ENCODE measurements at places on chromosomes 2 and 18.
A peak's percentile ranks its signal among the peaks of the same experiment; 100 is the strongest.

DNA sequence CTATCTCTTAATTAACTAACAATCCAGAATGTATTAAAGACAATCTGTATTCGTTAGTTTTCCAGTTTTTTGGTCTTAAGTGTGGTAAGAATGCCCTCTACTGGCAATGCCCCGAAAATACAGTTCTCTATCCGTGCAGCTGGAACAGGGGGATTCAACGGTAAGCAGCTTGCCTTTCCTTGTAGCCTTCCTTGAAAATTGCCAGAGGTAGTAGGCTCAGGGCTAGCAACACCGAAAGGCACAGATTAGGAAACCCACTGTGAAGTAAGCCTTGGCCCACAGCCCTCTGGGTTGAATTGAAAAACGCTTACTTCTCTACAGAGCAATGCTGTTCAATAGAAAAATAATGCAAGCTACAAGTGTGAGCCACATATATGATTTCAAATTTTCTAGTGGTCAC, 17.1 kb upstream of the VPS4B start:
- no peak overlapping the region for H3K27ac ChIP-seq
- no peak for DNase-seq
- H3K27me3 ChIP-seq: no peaks in the 10 kb centered on the region
- no peak overlapping the region for H3K4me3 ChIP-seq
- H3K4me1 ChIP-seq: no peaks in the 10 kb centered on the region

DNA sequence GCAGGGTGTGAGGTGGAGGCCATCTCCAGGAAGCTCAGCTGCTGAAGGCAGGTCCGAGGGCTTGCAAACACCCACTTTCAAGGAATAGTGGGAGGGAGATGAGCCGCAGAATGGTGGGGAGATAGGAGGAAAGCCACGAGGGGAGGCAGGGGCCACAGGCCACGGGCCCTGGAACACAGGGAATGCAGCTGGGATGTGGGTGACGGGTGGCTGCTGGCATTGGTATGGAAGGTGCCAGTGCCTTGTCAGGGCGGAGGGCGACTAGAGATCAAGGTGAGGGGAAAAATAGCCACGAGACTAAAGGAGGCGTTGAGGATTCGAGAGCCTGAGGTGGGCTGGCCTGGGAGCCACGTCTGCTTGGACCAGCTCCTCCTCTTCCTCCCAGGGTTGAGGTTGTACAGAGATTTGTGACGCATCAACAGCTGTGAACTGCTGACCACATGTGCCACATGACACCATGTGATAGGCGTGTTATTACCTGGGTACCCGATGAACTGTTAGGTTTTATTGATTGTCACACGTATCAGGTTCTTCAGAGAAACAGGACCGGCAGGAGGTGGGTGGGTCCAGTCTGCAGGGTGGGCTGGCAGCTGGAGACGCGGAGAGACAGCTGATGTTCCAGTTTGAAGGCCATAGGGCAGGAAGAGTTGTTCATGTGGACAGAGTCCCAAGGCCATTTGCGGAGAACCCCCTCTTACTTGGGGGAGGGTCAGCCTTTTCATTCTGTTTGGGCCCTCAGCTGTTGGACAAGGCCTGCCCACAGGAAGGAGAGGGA, 9.9 kb downstream of the IMPA2 start:
- no peaks in the 10 kb centered on the region for H3K36me3 ChIP-seq
- H3K4me3 ChIP-seq: no peak overlapping the region
- H3K27me3 ChIP-seq: no peaks in the 10 kb centered on the region
- peak; percentile 55 for DNase-seq
- H3K27ac ChIP-seq: no peak overlapping the region

DNA sequence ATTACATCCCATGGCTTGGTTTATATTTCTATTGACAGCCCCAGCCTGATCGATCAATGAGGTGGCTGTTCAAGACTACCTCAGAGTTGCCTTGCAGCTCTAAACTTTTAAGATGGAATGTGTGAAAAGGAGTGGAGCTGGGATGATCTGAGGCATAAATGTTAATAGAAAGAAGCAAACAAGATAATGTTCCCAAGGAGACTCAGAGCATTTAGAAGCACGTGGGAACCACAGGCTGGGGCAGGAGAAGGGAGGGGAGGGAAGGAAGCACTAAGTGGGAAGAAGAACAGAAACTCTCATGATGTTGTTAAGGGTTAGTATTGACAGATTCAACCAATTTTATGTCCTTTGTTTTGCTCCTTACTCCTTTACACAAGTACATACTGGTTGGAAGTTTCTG, 28.8 kb upstream of the LRATD1 start:
- DNase-seq: no peak
- no peaks in the 10 kb centered on the region for H3K27me3 ChIP-seq
- no peak overlapping the region for H3K4me3 ChIP-seq
- H3K4me1 ChIP-seq: no peaks in the 10 kb centered on the region
- no peaks in the 10 kb centered on the region for H3K36me3 ChIP-seq

DNA sequence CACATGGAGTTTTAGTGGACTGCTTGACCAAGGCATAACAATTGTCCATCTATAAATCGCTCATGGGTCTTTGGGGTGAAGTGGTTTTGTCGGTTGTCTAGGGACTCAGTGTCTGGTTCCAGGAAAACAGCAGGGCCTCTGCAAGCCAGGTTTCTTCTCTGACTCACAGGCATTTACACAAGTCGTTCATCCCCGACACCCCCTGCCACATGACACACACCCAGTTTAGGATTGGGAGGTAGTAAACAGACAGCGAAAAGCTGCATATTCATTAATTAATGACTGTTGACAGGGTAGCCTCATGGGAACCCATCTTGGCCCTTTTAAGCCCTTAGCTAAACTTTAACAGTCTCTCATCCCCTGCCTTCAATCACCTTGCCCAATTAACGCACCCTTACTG, 194.8 kb upstream of the ACVR2A start:
- H3K4me3 ChIP-seq: no peak overlapping the region
- H3K36me3 ChIP-seq: no peaks in the 10 kb centered on the region
- DNase-seq: no peak
- H3K27ac ChIP-seq: no peak overlapping the region
- no peaks in the 10 kb centered on the region for H3K4me1 ChIP-seq

GRCh38 chr2:134070281-134070741, 183.6 kb upstream of the MGAT5 start:
- H3K27me3 ChIP-seq: no peaks in the 10 kb centered on the region
- H3K27ac ChIP-seq: no peak overlapping the region
- no peak for DNase-seq
- no peak overlapping the region for H3K4me3 ChIP-seq
- no peaks in the 10 kb centered on the region for H3K36me3 ChIP-seq
- no peaks in the 10 kb centered on the region for H3K4me1 ChIP-seq

GRCh38 chr18:3799515-3799914, 349.5 kb downstream of the TGIF1 start:
- H3K4me3 ChIP-seq: no peak overlapping the region
- H3K4me1 ChIP-seq: no peaks in the 10 kb centered on the region
- DNase-seq: no peak
- no peaks in the 10 kb centered on the region for H3K36me3 ChIP-seq
- H3K27ac ChIP-seq: no peak overlapping the region

GRCh38 chr2:208531361-208531760, 124.8 kb downstream of the PTH2R start:
- H3K4me1 ChIP-seq: no peaks in the 10 kb centered on the region
- DNase-seq: no peak
- H3K27me3 ChIP-seq: no peaks in the 10 kb centered on the region
- no peaks in the 10 kb centered on the region for H3K36me3 ChIP-seq

DNA sequence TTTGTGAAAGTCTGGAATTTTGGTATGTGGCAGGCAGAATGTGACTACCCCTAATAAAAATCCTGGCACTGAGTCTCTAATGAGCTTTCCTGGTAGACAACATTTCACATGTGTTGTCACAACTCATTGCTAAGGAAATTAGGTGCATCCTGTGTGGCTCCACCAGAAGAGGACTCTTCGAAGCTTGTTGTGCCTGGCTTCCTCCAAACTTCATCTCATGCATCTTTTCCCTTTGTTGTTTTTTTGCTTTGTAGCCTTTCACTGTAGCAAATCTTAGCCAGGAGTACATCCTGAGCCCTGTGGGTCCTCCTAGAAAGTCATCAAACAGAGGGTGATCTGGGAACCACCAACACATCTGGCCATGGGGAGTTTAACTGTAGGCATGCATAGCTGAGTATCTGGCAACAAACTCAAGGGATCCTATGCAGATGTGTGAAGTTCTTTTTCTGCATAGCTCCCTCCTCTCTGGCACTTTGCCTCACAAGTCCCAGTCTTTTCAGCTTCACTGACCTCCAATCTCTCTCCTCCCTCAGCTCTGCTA, 42.1 kb upstream of the SERTAD2 start:
- peaks cover 40% of the 10 kb centered on the region for H3K4me1 ChIP-seq
- no peak overlapping the region for H3K4me3 ChIP-seq
- no peaks in the 10 kb centered on the region for H3K36me3 ChIP-seq

- no peak overlapping the region for H3K4me3 ChIP-seq
- H3K4me1 ChIP-seq: peaks cover 5% of the 10 kb centered on the region
- no peak overlapping the region for H3K27ac ChIP-seq
- H3K27me3 ChIP-seq: no peaks in the 10 kb centered on the region
- DNase-seq: no peak
Measured at GRCh38 chr2:37984176-37984575, 59.1 kb downstream of the RMDN2 start.

- peak; percentile 70 for DNase-seq
- H3K36me3 ChIP-seq: no peaks in the 10 kb centered on the region
- no peaks in the 10 kb centered on the region for H3K27me3 ChIP-seq
- H3K4me3 ChIP-seq: no peak overlapping the region
Measured at GRCh38 chr2:112881217-112881985, 29.6 kb upstream of the IL37 start.

DNA sequence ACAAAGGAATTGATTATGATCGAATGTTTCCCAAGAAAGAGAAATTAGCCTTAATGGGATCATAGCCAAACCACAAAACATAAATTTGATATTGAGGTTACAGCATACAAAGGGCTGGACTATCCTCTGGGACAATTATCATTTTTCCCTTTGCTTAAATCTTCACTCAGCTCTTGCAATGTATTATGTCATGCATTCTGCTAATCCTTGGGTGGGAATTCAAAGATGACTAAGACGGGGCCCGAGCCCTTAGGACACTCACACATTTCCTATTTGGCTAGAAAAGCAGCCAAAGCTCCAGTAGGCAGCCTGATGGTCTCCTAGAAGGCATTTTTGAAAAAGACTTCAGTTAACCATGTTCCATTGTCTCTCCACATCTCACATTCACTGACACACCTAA, 17.2 kb upstream of the NMI start:
- no peak for DNase-seq
- no peaks in the 10 kb centered on the region for H3K36me3 ChIP-seq
- H3K4me3 ChIP-seq: no peak overlapping the region
- H3K4me1 ChIP-seq: no peaks in the 10 kb centered on the region
- no peaks in the 10 kb centered on the region for H3K27me3 ChIP-seq
- H3K27ac ChIP-seq: no peak overlapping the region

GRCh38 chr2:134736167-134736880, 17.5 kb upstream of the TMEM163 start:
- no peaks in the 10 kb centered on the region for H3K27me3 ChIP-seq
- no peak for DNase-seq
- no peaks in the 10 kb centered on the region for H3K36me3 ChIP-seq
- H3K4me1 ChIP-seq: peaks cover 42% of the 10 kb centered on the region
- peak overlapping the region; percentile 9 for H3K27ac ChIP-seq

DNA sequence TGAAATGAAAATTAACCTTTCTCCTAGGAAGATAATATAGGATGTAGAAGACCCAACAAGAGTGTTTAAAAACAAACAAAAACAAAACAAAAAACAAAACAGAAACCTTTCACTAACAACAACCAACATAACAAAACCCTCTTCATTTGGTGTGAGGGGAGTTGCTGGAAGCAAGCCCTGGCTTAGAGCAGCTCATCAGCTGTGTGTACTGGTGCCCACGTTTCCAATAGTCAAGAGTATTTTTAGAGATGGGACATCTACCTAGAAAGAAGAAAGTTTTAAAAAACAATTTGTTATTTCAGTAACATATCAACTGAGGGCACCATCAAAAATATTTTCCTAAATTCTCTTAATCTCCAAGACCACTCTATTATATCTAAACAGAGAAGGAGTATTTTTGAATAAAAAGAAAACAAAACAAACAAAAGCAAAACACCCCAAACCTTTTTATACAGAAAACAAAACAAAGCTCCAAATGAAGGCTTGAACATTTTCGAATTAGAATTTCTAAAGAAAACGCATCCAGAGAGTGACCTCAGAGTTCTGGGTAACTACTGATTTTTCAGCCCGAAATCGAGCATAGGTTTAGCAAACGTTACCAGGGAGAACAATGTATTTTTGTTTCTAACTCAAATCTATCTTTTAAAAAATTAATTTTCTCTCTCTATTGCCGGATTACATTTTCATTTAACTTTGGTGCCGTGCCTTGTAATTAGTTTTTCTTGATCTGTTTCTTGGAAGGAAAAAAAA, 134.6 kb downstream of the INSIG2 start:
- H3K27ac ChIP-seq: no peak overlapping the region
- H3K36me3 ChIP-seq: no peaks in the 10 kb centered on the region
- H3K27me3 ChIP-seq: peaks cover 27% of the 10 kb centered on the region
- H3K4me1 ChIP-seq: peaks cover 36% of the 10 kb centered on the region
- no peak for DNase-seq

DNA sequence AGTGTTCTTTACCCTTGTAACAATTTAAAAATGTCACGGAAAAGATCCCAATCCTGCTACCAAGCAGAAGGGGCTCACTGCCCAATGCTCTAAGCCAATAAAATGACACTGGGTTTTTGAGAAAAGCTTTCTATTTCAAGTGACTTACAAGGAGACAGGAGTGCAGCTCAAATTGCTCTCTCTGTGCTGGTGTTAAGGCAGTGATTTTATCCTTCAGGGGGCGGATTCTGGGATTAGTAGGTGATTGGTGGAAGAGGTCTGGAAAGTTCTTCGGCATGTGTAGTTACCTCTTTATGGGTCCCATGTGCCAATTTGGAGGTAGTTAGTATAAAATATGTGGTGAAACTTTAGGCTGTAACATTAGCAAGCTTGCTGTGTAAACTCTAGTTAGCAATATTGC, 27.4 kb upstream of the MCM6 start:
- no peak overlapping the region for H3K4me3 ChIP-seq
- H3K27me3 ChIP-seq: no peaks in the 10 kb centered on the region
- DNase-seq: no peak
- no peak overlapping the region for H3K27ac ChIP-seq
- peaks cover 20% of the 10 kb centered on the region for H3K36me3 ChIP-seq

GRCh38 chr2:206164261-206164862, 4.7 kb downstream of the EEF1B2 start:
- DNase-seq: no peak
- H3K27ac ChIP-seq: no peak overlapping the region
- H3K36me3 ChIP-seq: peaks cover 30% of the 10 kb centered on the region
- H3K27me3 ChIP-seq: no peaks in the 10 kb centered on the region
- peaks cover 33% of the 10 kb centered on the region for H3K4me1 ChIP-seq

GRCh38 chr2:155393406-155393805, 694.9 kb downstream of the KCNJ3 start:
- H3K36me3 ChIP-seq: no peaks in the 10 kb centered on the region
- DNase-seq: no peak
- no peak overlapping the region for H3K4me3 ChIP-seq
- no peaks in the 10 kb centered on the region for H3K4me1 ChIP-seq

- H3K36me3 ChIP-seq: no peaks in the 10 kb centered on the region
- no peak for DNase-seq
- H3K27ac ChIP-seq: no peak overlapping the region
- H3K27me3 ChIP-seq: peaks cover 82% of the 10 kb centered on the region
- no peaks in the 10 kb centered on the region for H3K4me1 ChIP-seq
- H3K4me3 ChIP-seq: no peak overlapping the region
Measured at GRCh38 chr2:120514521-120514920, 168.6 kb downstream of the INHBB start.

All from spleen (tissue), 13 donors.